ENCODE measurements at places on chromosomes 1 and 21. TPM values are rescaled to one million over a fixed set of nuclear protein-coding genes. Genes with fewer than 3 reads are reported as not detected.

CD84 gene
- 1.3 TPM for total RNA-seq

SYTL1 gene
- 182 TPM for total RNA-seq

HTR1D gene
- not detected for total RNA-seq

SPRR2E gene
- 307 TPM for total RNA-seq

AADACL3 gene
- not detected for total RNA-seq
